Forelimb muscle (tissue), 1 donor: ENCODE measurements at places on chromosomes 11 and 22.

- DNase-seq, result no peak
Measured at GRCh38 chr11:116689413-116690127, 83.2 kb downstream of the BUD13 start.

DNA sequence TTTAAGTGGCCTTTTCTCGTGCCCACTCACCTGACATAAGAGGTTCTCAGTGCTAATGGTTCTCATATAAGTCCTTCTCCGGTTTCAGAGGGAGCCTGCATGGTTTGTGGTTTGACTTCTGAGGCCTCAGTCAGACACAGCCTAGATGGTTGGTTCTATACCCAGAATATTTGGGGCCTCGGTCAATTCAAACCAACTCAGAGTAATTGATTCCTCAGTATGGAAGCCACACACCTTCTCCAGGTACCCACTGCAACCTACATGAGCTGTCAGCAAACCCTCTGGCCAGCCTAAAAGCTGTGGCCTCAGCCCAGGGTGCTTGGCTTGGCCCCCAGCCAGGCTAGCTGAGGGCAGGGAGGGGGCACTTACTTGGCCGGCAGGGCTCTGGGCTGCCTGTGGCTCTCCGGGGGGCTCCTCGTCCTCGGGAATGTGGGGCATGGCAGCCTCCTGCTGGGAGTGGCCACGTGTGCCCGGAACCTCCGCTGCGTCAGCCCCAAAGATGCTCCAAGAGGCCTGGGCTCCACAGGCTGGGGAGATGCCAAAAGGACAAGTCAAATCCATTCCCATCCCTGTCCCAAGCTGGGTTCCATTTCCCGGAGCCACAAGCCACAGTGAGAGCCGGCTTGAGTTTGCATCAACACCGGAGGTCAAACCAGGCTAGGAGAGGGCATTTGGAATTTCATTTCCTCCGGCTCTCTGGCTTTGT, 41.7 kb downstream of the IRAG1 start:
- no peak for DNase-seq

GRCh38 chr11:60193687-60194433, 11.0 kb upstream of the MS4A6A start:
- no peak for DNase-seq

- no peak for DNase-seq
Measured at GRCh38 chr11:102456381-102456780, 3.8 kb upstream of the TMEM123 start.

DNA sequence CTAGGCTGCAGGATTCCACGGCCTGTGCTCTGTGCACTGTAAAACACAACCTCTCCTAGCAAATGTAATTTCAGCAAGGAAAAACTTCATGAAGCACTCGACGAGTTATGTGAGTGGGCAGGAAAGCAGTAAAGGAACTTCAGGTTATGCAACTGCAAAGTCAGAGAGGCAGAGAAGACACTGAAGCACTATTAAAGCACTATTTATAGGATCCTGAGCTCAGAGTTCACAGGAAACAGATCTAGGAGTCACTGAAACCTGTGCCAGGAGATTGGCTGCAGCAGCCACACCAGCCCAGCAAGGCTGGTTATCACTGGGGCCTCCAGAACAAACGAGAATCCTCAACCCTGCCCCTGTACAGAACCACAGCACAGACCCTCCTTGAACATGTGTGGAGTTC, 2.5 kb downstream of the SMIM35 start:
- no peak for DNase-seq

DNA sequence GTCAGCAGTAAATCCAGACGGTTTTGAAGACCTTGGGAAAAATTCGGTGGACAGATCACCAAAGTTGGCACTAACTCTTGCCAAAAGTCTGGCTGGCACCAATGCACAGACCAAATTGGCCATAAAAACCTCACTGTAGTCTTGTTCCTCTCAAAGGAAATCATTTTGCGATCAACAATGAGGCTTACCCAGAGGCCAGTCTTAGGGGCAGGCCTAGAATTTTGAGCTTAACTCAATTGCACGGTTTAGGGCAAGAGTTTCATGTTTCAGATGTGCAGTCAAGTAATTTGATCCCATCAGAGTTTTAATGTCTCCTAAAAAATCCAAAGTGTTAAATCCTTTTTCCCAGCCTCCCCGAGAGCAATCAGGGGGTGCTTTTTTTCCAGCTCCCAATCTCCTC, 19.0 kb downstream of the MPPED2 start:
- no peak for DNase-seq

GRCh38 chr22:19035474-19036228, 86.6 kb downstream of the DGCR2 start:
- no peak for DNase-seq

GRCh38 chr11:103497268-103497667, 388.0 kb downstream of the DYNC2H1 start:
- no peak for DNase-seq

DNA sequence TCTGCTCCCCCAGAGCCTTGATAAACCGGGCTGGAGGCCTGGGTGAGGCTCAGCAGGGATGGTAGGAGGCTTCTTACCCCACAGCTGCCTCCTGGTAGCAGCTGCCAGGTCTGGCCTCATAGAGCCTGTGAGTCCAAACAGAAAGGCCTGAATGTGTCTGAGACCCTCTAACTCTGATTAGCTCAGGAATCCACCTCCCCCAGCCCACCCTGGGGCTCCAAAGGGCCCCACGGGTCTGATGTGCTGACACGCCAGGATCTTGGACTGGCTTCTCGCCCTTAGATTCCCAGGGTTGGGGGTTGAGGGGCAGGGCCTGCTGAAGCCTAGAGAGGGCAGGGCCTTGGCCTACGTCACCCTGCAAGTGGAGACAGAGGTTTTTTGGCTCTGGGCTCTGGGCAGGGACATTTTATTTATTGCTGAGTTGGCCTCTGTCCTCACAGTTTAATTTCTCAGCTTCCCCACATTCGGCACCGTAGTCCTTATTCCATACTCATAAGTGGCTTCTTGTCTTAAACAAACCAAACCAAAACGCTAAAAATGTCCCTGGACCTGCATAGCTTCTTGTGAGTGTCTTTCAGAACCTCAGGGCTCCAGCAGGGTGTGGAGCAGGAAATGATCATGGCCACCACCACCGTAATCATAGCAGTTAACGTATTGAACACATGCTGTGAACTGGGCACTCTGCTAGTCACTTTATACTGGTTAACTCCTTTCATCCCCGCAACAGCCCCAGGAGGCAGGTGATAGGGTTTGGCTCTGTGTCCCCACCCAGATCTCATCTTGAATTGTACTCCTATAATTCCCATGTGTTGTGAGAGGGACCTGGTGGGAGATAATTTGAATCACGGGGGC, 25.1 kb downstream of the KIAA1671 start:
- no peak for DNase-seq

- DNase-seq, result no peak
Measured at GRCh38 chr11:45178890-45179671, 32.6 kb downstream of the PRDM11 start.

DNA sequence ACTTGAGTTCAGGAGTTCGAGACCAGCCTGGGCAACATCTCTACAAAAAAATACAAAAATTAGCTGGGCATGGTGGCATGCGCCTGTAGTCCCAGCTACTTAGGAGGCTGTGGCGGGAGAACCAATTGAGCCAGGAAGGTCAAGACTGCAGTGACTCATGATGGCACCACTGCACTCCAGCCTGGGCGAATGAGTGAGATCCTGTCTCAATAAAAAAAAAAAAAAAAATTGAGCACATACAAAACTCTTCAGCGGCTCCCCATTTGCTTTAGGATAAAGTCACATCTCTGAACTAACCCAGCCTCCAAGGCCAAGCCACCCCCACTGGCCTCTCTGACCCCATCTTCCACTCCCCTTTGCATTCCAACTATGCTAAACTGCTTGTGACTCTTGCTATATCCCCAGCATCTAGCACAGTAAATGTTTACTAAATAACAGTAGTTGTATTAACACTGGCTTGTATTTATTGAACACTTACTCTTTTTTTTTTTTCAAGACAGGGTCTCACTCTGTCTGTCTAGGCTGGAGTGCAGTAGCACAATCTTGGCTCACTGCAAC, 28.9 kb downstream of the CREB3L1 start:
- DNase-seq, result no peak

- DNase-seq, result no peak
Measured at GRCh38 chr11:61083601-61084147, 18.6 kb upstream of the CD5 start.

GRCh38 chr22:19407649-19408606, 23.6 kb downstream of the HIRA start:
- no peak for DNase-seq

DNA sequence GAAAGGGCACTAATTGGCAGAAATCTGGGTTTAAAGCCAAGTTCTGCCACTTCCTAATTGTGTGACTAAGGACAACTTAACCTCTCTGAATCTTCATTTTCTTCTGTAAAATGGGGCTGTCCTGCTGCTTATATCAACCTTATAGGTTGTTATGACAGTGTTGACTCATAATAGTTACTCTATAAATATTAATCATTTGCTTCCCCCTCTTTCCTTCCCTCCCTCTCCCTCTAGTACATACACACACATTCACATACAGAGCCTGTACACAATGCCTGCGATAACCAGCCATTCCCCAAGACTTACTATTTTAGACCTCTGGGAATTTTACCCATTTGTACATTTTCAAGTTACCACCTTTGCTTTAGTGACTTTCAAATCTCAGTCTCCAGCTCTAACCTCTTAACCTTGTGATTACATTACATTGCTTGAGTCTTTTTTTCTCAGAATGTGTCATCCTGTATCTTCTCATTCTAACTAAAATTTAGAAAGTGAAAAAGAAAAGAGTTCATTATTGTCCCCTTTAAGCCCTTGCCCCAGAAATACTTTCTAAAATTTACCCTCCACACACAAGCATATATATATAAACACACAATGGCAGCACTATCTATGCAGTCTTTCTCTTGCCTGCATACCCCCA, 31.9 kb downstream of the GDPD4 start:
- no peak for DNase-seq

GRCh38 chr11:48005831-48006270, 25.5 kb downstream of the PTPRJ start:
- no peak for DNase-seq

DNA sequence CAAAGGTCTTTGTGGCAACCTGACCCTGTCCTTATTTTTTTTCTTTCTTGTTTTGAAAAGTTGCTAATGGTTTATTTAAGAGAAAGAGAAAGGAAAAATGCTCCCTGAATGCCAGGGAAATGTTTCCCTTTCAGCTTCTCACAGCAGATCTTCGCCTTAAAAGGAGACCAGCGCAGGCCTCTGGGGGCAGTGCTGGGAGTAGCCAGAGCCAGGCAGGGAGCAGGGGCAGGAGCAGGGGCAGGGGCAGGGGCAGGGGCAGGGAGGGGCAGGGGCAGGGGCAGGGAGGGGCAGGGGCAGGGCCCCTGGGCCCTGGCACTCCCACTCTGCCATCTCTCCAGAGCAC, 5.1 kb downstream of the MOB2 start:
- no peak for DNase-seq

- no peak for DNase-seq
Measured at GRCh38 chr11:41039592-41039991, 419.9 kb downstream of the LRRC4C start.

- no peak for DNase-seq
Measured at GRCh38 chr11:32888805-32889204, 3.8 kb upstream of the QSER1 start.

- DNase-seq, result no peak
Measured at GRCh38 chr22:44898236-44898635, 111.6 kb downstream of the PHF21B start.

GRCh38 chr11:117145393-117145761, 1.3 kb downstream of the PAFAH1B2 start:
- DNase-seq, result no peak

DNA sequence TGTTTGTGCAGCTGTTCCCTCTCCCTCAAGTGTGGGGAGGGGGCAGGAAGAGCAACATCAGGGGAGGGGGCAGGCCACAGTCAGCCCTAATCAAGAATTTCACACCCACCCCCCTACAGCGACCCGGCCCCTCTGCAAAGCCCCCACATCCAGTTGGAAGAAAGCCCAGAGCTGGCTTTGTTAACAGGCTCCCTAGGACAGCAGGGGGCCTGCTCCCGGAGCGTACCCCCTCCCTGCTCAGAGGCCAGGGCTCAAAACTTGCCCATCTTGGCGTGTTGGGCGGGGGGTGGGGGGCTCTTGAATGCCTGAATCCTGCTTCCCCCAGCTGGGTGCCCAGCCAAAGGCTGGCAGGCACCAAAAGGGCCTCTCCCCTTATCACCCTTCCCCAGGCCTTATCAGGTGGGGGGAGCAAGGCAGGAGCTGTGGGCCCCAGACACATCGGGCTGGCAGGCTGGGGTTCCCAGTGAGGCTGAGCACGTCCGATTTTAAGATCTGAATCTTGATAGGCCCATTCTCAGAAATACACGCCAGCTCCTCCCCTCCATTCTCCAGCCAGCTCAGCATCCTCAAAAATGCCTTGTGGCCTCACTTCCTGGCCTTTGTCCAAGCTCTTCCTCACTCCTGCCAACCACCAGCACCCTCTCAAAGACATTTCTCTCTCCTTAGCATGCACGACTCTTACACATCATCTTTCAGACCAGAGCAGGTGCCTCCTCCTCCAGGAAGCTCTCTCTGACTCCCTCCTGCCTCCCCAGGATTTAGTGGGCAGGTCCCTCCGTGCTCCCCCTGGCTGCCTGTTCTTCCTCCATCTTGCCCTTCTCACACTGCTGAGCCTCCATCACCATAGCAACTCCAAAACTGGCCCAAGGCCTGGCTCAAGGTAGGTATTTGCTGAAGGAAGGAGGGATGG, 384.8 kb downstream of the MN1 start:
- DNase-seq, result no peak

DNA sequence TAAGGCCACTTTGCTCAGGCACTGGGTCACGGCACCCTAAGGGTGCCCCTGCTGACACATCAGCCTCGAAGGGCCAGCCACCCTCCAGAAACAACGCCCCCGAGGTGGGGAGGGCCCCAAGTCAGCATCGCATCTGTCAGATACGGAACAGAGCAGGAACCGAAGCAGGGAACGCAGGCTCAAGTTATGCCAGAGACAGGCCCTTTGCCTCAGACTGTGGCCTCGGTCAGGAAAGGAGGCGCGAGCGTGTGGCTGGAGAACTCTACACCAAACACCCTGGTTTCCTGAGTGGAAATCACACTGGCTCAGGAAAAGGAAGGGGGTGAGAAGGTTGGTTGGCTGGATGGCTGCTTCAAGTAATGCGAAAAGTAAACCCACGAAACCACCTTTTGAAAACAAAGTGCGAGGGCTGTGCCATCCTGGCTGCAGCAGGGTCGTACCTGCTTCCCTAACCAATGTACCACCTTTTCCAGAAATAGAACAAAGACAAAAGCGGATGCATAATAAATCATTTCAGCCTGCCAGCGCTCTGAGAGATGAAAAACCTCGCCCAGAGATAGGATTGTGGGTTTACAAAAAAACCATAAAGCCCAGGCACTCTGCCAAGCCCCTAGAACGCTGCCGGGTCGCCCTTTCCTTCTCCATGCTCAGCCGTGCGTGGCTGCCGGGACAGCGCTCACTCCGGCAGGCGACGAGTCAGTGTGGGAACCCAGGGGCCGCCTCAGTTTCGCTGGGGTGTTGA, 38.6 kb downstream of the TRMU start:
- no peak for DNase-seq

GRCh38 chr11:32594272-32594671, 10.6 kb downstream of the EIF3M start:
- no peak for DNase-seq

GRCh38 chr11:134224710-134225664, 516 bp downstream of the VPS26B start:
- no peak for DNase-seq

GRCh38 chr11:9263840-9264315, 1.3 kb downstream of the DENND5A start:
- no peak for DNase-seq
